ENCODE measurements at places on chromosomes 2 and 18. TPM values are rescaled to one million over a fixed set of nuclear protein-coding genes. Genes with fewer than 3 reads are reported as not detected.

- no peak for DNase-seq
Measured at GRCh38 chr2:65388051-65388531, 44.3 kb downstream of the SPRED2 start.

Gene ABCB11
- not detected for total RNA-seq

GRCh38 chr2:110104025-110104771, 11.4 kb downstream of the MALL start:
- DNase-seq = no peak

DNA sequence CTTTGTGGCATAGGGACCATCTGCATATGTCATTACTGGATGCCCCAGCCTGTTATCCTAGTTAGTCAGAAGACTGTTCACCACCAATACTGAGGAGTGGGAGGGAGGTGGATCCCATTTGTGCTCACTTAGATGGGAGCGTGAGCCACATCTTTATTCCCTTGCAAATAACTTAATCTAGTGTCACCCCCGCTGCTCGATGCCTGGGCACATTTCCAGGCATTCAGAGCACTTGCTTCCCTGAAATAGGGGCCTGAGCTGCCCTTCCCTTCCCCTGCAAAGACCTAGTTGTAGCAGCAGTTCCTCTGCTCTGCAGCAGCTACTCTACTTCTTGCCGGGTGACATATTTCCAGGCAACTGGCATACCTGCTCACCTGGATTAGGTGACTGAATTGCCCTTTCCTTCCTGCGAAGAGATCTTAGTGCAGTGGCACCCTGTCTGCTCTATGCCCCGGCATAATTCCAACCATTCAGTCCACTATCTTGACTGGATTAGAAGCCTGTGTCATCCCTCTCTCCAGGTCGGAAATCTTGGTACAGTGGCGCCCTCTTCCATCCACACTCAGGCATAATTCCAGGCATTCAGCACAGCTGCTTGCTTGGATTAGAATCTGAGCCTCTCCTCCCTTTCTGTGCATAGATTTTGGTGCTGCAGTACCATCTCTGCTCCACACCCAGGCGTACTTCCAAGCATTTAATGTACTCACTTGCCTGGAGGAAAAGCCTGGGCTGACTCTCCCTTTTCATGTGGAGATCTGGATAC, 1389.1 kb upstream of the TMEFF2 start:
- DNase-seq = no peak
